Effector memory CD8-positive, alpha-beta T cell (primary cell): ENCODE measurements at places on chromosomes 2 and 18.
A peak's percentile ranks its signal among the peaks of the same experiment; 100 is the strongest.

DNA sequence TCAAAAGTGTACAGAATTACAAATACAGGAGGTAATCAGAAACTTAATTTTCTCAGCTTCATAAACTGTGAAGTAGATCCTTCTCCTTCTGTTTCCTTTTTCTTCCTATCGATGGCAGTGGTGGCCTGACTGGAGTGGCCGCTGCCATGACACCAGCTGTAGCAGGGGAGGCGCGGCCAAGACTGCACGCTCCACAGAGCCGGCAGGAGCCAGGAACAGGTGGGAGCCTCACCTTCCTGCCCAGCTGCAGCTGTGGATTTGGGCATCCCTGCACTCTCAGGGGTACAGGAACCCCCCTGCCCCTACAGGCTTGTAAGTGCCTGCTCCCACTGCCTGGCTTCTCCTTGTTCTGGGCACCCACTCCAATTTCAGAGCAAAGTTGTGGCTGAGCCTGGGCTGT lies 76.1 kb downstream of the EPB41L3 start:
- DNase-seq: no peak

- no peak for DNase-seq
Observed at GRCh38 chr18:23479829-23480505, 23.3 kb upstream of the RMC1 start.

DNA sequence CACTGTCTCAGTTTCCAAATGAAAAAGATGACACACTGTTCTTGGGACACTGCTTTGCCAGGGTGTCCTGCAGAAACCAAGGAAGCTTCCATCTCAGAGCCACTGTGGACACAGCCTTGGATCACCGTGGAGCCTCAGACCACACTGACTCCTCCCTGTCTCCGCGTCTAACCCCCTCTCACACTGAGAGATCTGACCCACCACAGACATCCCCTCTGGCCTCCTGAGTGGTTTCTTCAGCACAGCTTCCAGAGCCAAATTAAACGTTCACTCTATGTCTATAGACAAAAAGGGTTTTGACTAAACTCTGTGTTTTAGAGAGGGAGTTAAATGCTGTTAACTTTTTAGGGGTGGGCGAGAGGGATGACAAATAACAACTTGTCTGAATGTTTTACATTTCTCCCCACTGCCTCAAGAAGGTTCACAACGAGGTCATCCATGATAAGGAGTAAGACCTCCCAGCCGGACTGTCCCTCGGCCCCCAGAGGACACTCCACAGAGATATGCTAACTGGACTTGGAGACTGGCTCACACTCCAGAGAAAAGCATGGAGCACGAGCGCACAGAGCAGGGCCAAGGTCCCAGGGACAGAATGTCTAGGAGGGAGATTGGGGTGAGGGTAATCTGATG lies 113.4 kb upstream of the PKDCC start:
- no peak for DNase-seq

- DNase-seq: no peak
Observed at GRCh38 chr2:59919579-59919978, 633.9 kb downstream of the BCL11A start.

DNA sequence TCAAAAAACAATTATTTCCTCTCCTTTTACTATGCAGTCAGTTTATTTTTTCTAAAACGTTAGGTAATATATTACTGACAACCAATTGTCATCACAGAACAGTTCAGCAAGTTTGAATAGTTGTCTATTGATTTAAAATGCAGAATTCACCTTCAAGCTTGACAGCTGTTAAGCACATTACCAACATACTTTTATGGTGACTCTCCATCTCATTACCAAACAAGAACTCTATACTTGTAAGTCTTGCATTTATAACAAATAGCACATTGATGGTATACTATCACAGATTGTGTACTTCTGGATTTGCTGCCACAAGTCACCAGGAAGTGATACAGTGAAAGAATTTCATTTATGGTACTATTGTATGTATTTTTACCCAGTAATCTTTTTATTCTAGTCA lies 99.4 kb upstream of the PPP1CB start:
- no peak for DNase-seq

- DNase-seq: no peak
Observed at GRCh38 chr2:168231609-168232241, 15.7 kb downstream of the STK39 start.

DNA sequence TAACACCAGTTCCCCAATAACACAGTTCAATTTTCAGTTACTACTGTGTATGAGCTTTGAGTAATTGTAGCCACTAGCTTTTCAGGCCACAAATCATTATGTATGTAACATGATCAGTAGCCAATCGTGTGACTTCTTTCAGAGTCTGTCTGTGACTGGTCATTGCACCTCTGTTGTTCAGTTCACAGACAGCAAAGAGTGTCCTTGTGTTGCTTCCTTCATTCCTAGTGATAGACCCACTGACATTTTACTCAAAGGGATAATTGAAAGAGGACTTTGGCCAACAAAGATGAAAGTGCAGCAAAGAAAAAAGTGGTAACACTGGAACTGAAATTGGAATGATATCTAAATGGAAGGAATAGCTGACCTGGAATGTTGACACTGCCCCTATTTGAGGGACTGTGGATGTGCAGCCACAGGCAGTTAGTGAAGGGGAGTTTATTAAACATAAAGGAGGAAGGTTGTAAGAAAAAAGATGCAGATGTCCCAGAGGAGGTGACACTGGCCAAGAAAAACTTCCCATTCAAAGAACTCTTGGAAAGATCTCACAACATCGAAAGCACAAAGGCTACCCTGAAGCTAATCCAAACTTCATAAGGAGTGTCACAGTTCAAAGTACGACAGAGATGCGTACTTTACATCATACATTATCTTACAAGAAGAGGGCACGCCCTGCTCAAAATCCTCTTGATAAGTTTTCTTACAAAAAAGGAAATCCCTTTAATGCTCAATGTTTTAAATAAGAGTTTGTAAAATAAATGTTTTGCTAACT lies 19.3 kb downstream of the TTC39C start:
- DNase-seq: no peak

GRCh38 chr2:82027921-82028615 lies 1723.5 kb upstream of the LRRTM1 start:
- DNase-seq: no peak

- no peak for DNase-seq
Observed at GRCh38 chr2:30454571-30454970, 7.5 kb downstream of the LCLAT1 start.

- DNase-seq: no peak
Observed at GRCh38 chr2:30641765-30642345, 165.4 kb downstream of the CAPN13 start.

DNA sequence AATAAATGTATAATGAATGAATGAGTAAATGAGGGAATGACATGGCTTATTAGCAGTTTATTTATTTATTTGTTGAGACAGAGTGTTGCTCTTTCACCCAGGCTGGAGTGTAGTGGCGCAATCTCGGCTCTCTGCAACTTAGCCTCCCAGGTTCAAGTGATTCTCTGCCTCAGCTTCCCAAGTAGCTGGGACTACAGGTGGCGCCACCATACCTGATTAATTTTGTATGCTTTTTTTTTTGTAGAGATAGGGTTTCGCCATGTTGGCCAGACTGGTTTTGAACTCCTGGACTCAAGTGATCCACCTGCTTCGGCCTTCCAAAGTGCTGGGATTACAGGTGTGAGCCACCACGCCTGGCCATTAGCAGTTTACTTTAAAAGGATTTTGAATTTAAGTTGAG lies 100.3 kb upstream of the CAVIN2 start:
- DNase-seq: no peak

GRCh38 chr18:29251681-29252080 lies 1074.8 kb upstream of the CDH2 start:
- DNase-seq: no peak

DNA sequence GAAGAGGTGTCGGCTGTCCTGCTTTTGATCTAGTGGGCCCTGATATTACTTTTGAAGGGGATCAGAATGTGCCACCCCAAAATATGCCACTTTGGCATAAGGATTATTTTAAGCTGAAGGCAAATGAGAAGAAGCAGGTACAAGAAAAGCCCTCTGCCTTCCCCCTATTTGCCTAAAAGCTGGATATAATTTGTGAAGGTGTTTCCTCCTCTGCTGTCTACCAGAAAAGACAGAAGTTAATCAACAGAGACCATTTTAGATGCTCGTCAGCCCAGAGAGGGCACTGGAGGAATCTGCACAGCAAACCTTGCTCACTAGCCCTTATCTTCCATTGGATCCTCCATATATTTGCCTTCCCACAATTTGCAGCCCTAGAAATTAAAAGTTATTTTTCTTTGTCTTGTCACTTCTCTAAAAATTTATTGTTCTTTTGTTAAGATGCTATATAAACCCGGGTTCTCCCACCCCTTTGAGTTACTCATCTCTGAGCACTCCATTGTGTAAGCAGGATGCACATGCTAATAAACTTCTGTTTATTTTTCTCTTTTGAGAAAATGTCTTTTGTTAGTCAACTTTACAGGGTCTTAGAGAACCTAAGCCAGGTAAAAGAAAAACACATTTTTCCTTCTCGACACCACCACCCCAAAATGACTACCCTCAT lies 163.2 kb upstream of the SLC1A4 start:
- DNase-seq: no peak

DNA sequence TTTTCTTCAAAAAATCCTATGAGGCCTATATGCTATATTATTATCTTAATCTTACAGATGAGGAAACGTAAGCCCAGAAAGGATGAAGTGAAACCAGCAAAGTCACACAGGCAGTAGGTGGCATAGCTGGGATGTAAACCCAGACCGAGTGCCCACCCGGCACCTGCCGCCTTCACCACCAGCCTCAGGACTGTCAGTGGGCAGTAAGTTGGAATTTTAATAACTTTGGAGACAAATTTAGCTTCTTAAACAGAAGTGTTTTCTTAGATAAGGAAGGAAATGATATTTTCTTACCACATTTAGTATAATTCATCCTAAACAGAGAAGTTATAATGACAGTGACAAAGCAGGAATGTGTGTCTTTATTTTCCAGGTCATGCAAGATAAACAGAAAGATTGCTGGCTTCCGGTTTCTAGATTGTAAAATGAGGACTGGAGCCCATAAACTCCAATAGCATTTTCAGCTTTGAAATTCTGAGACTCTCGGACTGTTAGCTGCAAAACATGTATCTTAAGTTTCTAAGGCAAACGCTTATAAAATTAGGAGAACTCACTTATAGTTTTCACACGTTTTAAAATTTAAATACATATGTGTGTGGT lies 59.3 kb downstream of the CD8B2 start:
- no peak for DNase-seq

DNA sequence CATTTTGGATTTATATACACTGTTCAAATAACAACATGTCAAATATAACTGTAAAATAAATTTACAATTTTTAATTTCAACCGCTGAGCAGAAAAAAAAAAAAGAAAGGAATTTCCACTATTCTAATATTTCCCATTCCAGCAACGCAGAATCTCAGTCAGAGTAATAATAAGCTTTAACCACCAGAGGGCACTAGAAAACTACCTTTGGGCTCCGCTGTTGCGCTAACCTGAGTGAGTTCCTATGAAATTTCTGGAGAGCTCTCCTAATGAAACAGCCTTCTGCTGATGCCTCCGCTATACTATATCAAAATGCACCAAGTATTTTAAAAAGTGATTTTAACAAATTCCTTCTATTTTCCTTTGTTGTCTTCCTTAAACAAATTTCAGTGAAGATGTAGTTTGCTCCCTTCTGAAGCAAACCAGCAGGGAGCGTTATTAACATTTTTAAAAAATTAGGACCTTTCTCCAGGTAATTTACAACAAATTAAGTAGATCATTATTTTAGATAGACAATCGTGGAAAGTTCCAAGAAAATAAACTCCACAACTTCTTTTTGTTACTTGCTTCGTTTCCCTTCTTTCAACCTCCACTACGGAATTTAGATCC lies 23.0 kb downstream of the ERMN start:
- peak; percentile 17 for DNase-seq

DNA sequence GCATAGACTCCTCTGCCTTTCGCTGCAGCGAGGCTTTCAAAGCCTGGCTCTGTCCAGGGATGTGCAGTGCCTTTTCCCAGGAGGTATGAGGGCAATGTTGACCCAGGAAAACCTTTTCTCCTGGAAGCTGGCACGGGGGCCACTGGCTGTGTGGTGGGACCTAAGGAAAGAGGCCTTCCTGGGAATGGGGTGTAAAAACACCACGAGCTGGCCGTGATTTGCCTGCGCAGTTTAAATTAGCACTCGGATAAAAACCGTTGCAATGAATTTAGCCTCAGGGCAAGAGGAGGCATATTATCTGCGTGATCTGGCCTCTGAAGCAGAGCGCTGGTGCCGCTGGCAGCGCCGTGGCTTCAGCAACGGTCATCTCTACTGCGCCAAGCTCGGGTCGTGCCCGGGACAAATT lies 3.0 kb downstream of the OSR1 start:
- no peak for DNase-seq

GRCh38 chr18:35324926-35325655 lies 19.1 kb downstream of the ZNF24 start:
- no peak for DNase-seq

- no peak for DNase-seq
Observed at GRCh38 chr2:160499865-160500264, 6.3 kb upstream of the RBMS1 start.

DNA sequence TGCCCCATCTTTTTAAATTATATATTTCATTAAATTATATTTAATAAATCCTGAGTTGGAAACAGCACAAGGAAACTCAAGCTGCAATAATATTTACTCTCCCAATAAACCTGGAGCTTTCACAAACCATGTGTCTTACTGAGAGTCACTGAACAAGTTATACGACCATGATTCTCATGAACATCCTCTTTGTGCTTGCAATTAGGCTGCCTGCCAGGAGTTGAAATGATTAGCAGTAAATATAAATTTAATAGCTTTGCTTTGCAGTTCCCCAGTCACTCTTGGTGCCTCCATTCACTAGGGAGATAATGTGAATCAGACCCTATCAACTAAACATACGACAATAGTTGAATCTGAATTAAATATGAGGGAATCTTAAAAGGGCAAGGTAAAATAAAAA lies 905.1 kb downstream of the NRXN1 start:
- DNase-seq: no peak

DNA sequence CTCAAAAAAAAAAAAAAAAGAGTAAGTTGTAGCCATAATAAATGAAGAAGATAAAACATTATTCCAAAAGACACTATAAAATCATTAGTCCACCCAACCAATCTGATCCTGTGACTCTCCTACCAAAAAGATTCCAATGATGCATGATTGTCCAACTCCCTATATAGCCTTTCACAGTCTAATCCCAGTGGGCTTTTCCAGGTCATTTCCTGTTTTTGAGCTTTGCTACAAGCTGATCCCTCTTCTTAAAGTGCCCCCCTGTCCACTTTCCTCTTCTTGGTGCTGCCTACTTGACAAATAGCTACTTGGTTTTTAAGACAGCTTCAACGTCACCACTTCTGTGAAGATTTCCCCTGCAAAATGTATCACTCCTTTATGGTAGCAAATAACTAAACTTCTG lies 88.4 kb downstream of the SEMA4F start:
- no peak for DNase-seq

GRCh38 chr2:184646177-184646576 lies 47.8 kb downstream of the ZNF804A start:
- DNase-seq: no peak

DNA sequence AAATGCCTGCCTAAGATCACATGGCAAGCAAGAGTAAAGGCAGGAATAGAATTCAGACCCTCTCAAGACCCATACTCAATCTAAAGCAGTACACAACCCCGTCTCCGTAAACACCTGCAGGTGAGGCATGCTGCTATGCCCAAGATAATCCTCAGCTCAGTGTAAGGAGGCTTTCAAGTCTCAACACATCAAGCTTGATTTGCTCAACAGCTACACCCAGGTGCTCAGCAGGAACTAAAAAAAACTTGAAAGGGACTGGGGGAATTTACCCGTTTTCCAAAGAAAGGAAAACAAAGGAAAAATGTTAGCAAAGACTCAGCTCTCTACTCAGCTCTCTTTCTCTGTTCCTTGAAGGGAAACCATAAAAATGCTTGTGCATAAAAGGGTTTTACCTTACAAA lies 301.8 kb downstream of the C1D start:
- no peak for DNase-seq

- no peak for DNase-seq
Observed at GRCh38 chr2:84946204-84947009, 24.6 kb upstream of the KCMF1 start.
